ENCODE measurements at places on chromosomes 1 and 21.

- H3K36me3 ChIP-seq = peaks cover 35% of the 10 kb centered on the region
- no peak overlapping the region for H3K27ac ChIP-seq
- H3K27me3 ChIP-seq = no peaks in the 10 kb centered on the region
- no peak for DNase-seq
- H3K4me3 ChIP-seq = no peak overlapping the region
- H3K4me1 ChIP-seq = peaks cover 46% of the 10 kb centered on the region
Measured at GRCh38 chr1:11944358-11944931, 9.9 kb downstream of the PLOD1 start.

DNA sequence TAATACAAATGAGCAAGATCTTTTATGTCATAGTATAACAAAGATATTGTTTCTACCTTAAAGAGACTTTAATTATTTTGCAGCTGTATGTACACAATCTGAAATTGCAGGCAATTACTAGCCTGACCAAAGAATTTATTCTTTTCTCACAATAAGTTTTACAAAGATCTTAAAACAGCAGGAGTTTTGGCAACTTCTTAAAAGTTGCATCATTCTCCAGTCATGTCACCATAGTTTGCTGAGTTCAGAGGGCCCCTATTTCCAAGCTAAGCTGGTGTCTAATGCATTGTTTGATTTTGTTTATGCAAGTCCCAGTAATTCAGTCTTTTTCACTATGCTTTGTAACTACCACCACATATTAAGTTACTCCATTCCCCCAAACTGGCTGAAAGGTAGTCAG, 114.8 kb downstream of the DNAH14 start:
- no peak overlapping the region for H3K27ac ChIP-seq
- no peak overlapping the region for H3K4me3 ChIP-seq
- H3K36me3 ChIP-seq = no peaks in the 10 kb centered on the region
- DNase-seq = no peak
- no peaks in the 10 kb centered on the region for H3K4me1 ChIP-seq

- H3K4me3 ChIP-seq = no peak overlapping the region
- no peaks in the 10 kb centered on the region for H3K4me1 ChIP-seq
- H3K27me3 ChIP-seq = peaks cover 23% of the 10 kb centered on the region
- no peak for DNase-seq
- no peak overlapping the region for H3K27ac ChIP-seq
Measured at GRCh38 chr1:165168467-165168866, 188.0 kb downstream of the LMX1A start.

- no peaks in the 10 kb centered on the region for H3K36me3 ChIP-seq
- no peaks in the 10 kb centered on the region for H3K4me1 ChIP-seq
- no peaks in the 10 kb centered on the region for H3K27me3 ChIP-seq
Measured at GRCh38 chr1:79847700-79848099, 841.2 kb upstream of the ADGRL4 start.
